ACHN (cell line): ENCODE measurements at places on chromosomes 3 and 15.

DNA sequence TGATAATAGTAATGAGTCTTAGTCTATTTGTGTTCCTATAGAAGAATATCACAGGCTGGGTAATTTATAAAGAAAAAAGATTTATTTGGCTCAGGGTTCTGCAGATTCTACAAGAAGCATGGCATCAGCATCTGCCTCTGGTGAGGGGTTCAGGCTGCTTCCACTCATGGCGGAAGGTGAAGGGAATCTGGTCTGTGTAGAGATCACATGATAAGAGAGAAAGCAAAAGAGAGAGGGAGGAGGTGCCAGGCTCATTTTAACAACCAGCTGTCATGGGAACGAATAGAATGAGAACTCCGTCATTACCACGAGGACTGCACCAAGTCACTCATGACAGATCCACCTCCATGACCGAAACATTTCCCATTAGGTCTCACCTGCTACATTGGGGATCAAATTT lies 664.0 kb upstream of the SGO1 start:
- DNase-seq, result no peak

DNA sequence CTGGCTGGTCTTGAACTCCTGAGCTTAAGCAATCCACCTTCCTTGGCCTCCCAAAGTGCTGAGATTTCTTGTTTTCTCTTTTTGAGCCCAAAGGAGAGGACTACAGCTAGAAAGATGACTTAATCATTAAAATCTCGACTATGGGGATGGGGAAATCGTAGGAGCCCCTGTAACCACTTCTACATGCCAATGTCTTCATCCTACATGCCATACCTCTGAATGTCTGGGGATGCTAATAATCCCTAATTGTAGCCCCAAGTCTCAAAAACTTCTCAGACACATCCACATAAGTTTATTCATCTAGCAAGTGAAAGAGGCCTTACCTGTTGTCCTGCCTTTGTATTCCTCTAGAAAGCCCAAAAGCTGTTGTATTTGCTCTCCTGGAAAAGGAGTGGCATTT lies 3.7 kb upstream of the RHOV start:
- no peak for DNase-seq

- no peak for DNase-seq
Measured at GRCh38 chr3:13574798-13575451, 26.0 kb downstream of the FBLN2 start.

- DNase-seq, result peak; percentile 47
Measured at GRCh38 chr3:27166888-27167287, 202.3 kb downstream of the NEK10 start.

- peak; percentile 32 for DNase-seq
Measured at GRCh38 chr15:61871926-61872522, 188.2 kb downstream of the VPS13C start.

DNA sequence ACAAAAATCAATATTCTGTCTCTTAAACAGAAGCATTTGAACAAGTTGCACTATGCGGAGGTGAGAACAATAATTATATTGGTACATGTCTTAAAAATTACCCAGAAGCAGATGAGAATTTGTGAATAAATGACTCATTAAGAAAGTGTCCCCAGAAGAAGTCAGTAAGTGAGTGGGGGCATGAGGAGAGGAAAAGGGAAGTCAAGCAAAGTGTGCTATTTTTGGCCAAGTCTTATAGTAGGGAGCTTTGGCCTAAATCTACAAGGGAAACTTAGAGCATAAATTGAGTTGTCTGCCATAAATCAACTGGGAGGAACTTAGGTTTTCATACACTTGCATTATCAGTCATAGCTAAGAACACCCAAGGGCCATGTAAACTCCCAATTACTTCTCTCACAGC lies 86.9 kb upstream of the SATB1 start:
- DNase-seq, result no peak

GRCh38 chr3:32062950-32063582 lies 43.4 kb upstream of the GPD1L start:
- no peak for DNase-seq

DNA sequence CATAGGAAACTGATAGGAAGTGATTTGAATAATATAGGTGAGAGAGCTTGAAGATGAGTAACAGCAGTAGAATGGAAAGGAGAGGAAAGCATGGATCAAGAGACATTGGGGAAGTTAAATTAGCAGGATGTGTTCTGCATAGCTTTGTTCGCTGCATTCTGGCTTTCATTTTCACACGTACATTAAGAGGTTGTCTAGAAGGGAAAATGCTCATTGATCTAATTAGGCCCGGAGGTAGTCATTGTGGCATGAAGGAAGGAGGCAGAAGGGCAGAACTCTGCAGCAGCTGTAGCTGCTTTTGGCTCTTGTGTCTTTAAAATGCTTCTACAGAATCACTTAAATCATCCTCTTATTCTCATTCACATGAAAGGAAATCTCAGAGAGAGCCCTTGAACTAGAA lies 40.3 kb downstream of the KCNAB1 start:
- no peak for DNase-seq

DNA sequence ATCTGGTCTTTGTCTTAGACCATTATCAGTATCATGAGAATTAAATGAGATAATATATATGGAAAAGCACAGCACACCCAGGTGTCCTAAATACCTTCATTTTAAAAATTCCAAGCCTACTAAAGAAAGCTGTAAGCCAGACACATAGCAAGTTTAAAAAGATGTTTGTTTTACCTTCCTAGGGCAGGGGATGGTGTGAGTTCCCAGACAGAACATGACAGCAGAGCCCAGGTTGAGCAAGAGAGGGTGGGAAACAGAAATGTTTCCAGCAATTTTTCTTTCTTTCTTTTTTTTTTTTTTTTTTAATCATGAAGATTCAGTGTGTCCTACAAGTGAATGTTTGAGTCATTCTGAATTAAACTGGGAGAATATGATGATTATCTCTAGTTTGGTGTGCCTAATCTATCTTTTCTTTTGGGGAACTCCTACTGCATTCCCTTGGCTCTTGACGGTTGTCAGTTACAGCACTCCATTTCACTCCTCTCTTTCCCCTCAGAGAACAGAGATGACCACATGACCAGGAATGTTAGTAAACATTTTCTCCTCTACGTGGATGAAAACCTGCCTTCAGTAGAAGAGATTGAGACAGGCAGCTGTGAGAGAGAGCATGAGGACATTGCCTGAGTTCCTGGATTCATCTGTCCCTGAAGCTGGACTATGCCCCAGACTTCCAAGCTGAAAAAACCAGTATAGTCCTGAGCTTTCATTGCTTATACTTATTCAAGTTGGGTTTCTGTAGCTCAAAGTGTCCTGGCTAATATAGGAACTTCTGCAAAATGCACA lies 54.5 kb upstream of the ARL14 start:
- DNase-seq, result no peak

- DNase-seq, result no peak
Measured at GRCh38 chr15:60026555-60026954, 22.4 kb downstream of the FOXB1 start.

- no peak for DNase-seq
Measured at GRCh38 chr3:120749843-120750242, 7.3 kb downstream of the GTF2E1 start.

- DNase-seq, result no peak
Measured at GRCh38 chr3:52866427-52866826, 30.9 kb downstream of the STIMATE start.

DNA sequence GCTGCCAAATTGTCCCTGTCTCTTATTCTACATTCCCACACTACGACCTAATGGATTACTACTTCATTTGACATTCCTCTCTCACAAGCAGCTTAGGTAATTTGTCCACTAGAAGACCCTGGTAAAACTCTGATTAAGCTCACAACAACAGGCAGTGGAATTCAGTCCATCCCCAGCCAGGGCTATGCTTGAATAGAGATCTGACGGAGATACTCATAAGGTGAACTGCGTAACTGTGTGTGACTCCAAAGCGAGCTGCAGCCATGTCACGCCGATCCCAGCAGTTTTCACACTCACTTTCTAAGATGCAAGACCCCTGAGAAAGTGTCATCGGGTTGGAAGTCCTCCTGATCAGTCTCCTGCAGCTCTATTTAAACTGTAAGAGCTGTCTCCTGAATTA lies 25.7 kb upstream of the ROBO2 start:
- no peak for DNase-seq

DNA sequence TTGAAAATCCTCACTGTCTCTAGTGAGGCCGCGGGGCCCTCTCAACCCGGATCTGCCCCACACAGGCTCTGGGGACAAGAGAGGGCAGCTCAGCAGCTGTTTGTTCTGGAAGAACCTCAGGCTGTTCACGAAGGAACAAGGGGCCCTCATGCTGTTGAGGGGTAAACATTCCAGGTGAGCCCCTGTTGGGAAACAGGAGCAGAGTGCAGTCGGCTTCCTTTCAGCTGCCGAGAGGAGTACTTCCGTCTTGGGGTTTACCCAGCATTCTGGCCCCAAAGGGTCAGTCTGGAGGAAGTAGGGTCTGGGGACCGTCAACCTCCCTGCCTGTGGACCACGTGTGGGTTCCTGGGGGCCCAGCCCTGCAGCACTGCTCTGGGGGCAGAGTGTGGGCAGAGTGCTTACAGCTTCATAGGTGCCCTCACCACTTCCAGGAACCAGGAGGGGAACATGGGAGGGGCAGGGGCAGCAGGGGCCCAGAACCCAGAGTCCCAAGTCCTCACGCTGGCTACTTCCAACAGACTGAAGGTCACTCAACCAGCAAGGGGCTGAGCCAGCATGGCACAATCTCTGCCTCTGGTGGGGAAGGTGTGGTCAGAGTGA lies 49.2 kb upstream of the CTSH start:
- no peak for DNase-seq

GRCh38 chr3:11226042-11226370 lies 46.2 kb upstream of the ATG7 start:
- DNase-seq, result no peak

- no peak for DNase-seq
Measured at GRCh38 chr3:158420654-158421396, 150.2 kb upstream of the MLF1 start.

GRCh38 chr3:184229394-184230080 lies at the start of gene VWA5B2:
Gene VWA5B2, plus strand, starts transcription at chr3:184229585. Its CDS starts 944 bp downstream, at chr3:184230529.
- DNase-seq, result peak; percentile 74

DNA sequence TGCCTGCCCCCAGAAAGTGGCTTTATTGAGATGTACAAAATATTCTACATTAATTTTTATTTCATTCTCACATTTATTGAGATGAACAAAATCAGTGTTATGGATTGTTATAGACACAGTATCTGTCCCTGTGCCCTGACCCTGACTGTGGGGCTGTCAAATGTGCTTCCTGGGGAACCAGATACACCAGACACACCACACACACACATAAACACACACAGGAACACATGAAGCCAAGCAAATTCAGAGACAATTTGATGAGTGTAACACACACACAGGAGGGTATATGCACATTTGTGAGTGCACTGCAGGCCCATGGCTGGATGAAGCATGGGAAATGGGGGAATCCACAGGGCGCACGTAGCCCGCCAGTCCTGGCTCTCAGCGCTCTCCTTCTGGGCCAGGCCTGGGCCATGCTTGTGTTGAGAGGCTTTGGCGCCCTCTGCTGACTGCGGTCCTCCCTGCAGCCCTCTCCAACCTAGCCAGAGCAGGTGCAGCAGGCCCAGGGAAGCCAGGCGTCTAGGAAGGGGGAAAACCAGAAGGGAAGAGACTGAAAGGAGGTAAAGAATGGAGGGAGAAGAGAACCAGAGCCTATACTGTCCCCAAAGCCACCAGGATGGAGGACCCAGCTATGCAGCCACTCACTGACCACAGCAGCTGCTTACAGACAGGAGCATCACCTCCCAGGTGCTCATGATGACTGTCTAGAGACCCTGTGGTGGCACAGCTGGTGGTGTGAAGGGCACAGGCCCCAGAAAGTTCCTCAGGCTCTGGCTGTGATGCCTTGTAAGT lies 18.0 kb upstream of the LOXL1 start:
- peak; percentile 61 for DNase-seq

- DNase-seq, result no peak
Measured at GRCh38 chr15:52378746-52379394, 83.3 kb upstream of the MYO5C start.

DNA sequence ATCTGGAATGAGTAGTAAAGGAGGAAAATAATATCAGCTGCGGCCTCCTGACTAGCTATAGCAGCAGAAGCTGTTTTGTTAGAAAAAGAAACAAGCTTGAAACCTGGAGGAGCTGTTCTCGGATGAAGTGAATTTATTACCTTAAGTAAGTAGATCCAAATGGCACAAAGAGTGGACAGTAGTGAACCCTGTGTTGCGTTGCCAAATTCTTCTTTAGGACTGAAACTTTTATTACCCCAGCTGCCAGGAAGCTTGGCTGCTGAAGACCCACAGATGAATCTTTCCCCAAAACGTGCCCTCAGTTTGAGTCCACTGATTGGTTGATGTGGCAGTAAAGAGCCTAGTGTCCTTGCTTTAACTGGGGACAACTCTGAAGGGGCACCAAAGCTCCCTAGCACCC lies 366.8 kb upstream of the GBE1 start:
- no peak for DNase-seq

- no peak for DNase-seq
Measured at GRCh38 chr15:99578809-99579208, 13.0 kb downstream of the MEF2A start.

GRCh38 chr3:79473993-79474392 lies 293.8 kb downstream of the ROBO1 start:
- peak; percentile 2 for DNase-seq

- DNase-seq, result no peak
Measured at GRCh38 chr3:79973917-79974595, 206.3 kb upstream of the ROBO1 start.
